ENCODE measurements at places on chromosomes 12 and 14. TPM values are rescaled to one million over a fixed set of nuclear protein-coding genes. Genes with fewer than 3 reads are reported as not detected.

DNA sequence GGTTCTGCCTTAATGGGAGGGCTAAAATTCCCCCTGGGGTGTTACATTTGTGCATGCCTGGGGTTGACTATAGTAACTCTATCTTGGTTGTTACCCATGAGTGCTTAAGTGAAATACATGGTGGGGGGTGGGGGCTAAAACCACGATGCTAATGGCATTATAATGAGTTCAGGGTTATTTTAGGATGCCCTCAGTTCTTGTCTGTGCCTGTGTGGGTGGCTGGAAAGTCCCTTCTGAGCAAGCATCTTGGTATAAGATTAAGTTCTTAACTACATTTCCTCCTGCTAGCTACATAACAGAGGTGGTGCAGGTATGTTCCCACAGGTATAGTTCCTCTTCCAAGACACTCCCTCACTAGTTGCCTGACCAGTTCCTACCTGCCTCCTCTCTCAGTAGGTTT is 822.3 kb downstream of the LRFN5 start:
- DNase-seq = peak; percentile 44

Gene SYNDIG1L
- not detected for polyA plus RNA-seq

DNA sequence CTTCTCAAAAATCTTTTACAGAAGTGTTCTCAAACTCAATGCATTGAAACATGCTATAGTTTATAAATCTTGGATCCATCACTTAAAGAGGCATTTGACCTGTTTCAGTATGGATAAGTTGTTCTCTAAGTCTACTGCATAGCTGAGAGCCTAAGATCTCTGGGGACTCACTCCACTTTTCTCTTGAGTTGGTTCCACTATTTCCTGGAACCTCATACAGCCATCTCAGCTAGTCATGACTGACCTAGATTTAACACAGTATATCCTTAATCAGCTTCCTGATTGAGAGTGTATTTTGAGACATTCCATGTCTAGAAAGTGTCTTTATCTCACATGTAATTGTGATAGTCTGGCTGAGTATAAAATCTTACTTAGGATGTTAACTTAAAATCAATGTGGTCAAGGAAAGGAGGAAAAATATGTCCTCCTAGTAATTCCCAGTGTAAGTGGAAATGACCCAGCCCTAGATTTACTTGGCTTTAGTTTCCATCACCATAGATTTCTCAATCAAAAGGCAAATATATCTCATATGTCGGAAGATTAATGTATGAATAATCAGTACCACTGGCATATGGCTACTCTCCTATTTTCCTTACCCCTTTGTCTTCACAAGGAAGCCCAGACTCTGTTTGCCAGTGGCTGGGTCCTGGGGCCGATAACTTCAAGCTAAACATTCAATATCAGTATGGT is 61.9 kb downstream of the KICS2 start:
- DNase-seq = no peak

Gene CLEC1A
- 0.05 TPM for polyA plus RNA-seq

- DNase-seq = no peak
Observed at GRCh38 chr12:49763006-49763591, 21.7 kb downstream of the TMBIM6 start.

DNA sequence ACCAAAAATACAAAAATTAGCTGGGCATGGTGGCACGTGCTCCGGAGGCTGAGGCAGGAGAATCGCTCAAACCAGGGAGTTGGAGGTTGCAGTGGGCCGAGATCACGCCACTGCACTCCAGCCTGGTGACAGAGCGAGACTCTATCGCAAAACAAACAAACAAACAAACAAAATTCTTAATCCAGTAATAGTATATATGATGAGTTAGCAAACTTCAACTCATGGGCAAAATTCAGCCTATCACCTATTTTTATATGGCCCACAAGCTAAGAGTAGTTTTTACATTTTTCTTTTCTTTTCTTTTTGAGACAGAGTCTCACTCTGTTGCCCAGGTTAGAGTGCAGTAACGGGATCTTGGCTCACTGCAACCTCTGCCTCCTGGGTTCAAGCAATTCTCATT is 14.9 kb downstream of the ATF7 start:
- no peak for DNase-seq

DNA sequence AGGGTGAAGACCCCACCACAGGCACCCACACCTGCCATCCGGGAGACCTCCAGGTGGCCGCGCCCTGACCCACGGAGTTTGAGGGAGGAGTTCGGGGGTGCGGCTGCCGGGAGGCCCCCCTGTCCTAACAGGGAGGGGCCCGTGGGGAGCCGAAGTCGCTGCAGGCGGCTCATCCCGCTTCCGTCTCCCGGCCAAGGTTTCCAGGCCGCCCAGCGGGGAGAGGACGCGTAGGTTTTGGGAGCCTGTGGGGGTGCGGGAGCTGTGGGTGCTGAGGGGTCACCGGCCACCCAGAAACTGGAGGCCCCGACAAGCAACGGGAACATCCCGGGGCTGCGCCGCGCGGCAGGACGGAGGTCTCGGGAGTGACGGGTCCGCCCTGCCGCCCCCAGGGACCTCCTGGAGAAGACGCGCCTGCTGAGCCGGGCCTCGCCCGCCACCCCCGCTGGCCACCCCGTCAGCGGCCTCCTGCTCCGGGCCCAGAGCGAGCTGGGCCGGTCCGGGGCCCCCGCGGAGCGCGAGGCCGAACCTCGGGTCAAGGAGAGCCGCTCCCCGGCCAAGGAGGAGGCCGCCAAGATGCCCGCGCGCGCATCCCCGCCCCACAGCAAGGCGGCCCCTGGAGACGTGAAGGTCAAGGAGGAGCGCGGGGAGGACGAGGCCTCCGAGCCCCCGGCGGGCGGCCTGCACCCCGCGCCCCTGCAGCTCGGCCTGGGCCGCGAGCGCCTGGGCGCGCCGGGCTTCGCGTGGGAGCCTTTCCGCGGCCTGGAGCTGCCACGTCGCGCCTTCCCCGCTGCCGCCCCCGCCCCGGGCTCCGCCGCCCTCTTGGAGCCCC is 27.6 kb downstream of the LRCOL1 start:
- DNase-seq = no peak

GRCh38 chr12:115956659-115957058 is 320.8 kb downstream of the MED13L start:
- no peak for DNase-seq

Gene FAM161B
- 1.5 TPM for polyA plus RNA-seq

- DNase-seq = no peak
Observed at GRCh38 chr14:40909906-40910305, 696.8 kb upstream of the LRFN5 start.

GRCh38 chr14:61491224-61491623 is 169.8 kb downstream of the PRKCH start:
- DNase-seq = no peak

Gene FBLN5
- 0.27 TPM for polyA plus RNA-seq

Gene HELB
- 1.1 TPM for polyA plus RNA-seq

GRCh38 chr12:124776125-124776513 is 87.5 kb downstream of the SCARB1 start:
- DNase-seq = no peak

- DNase-seq = no peak
Observed at GRCh38 chr12:117514016-117514415, 152.6 kb upstream of the NOS1 start.

DNA sequence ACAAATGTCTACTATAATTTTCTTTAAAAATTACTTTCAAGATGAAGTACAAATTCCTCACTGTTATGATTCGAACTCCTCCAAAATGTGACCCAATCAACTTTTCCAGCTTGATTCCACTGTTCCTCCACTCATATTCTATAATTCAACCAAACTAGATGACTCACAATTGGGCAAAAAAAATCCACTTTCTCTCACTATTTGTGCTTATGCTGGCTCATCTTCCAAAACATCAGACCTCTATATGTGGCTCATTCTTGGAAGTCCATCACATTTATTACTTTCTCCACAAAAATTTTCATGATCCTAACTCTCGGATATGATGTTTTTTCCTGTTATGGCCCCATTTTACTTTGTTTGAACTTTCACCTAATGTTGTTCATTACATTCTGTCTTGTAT is 26.9 kb upstream of the RXYLT1 start:
- DNase-seq = no peak

- no peak for DNase-seq
Observed at GRCh38 chr12:27305673-27306456, 26.8 kb upstream of the BMAL2 start.

DNA sequence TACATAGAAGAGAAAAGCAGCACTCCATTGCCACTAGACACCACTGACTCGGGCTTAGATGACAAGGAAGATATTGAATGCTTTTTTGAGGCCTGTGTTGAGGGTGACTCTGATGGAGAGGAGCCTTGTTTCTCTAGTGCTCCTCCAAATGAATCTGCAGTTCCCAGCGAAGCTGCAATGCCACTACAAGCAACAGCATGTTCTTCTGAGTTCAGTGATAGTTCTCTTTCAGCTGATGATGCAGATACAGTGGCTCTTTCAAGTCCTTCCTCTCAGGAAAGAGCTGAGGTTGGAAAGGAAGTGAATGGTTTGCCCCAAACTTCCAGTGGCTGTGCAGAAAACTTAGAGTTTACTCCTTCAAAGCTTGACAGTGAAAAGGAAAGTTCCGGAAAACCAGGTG is 114.5 kb upstream of the NPAS3 start:
- no peak for DNase-seq

- no peak for DNase-seq
Observed at GRCh38 chr14:59318908-59319307, 130.4 kb downstream of the DAAM1 start.

GRCh38 chr12:26239122-26239851 is 43.9 kb downstream of the SSPN start:
- peak; percentile 64 for DNase-seq

Gene MEG3
- 5.6 TPM for polyA plus RNA-seq

- no peak for DNase-seq
Observed at GRCh38 chr12:4957761-4958160, 48.1 kb downstream of the KCNA1 start.

GRCh38 chr12:131096681-131097181 is 143.0 kb downstream of the ADGRD1 start:
- DNase-seq = no peak

GRCh38 chr14:21558703-21559170 is 21.1 kb downstream of the OR10G3 start:
- DNase-seq = no peak

Gene KRT78
- polyA plus RNA-seq = 1.7 TPM

Gene TMEM233
- polyA plus RNA-seq = not detected
